ENCODE measurements at places on chromosomes 1 and 21. TPM values are rescaled to one million over a fixed set of nuclear protein-coding genes. Genes with fewer than 3 reads are reported as not detected.

KLHL20 gene
- total RNA-seq, result 29.9 TPM

TAL1 gene
- total RNA-seq, result not detected

CFAP74 gene
- not detected for total RNA-seq

CSMD2 gene
- total RNA-seq, result 0.87 TPM

PTGFRN gene
- 25.2 TPM for total RNA-seq

LRRC8B gene
- total RNA-seq, result 2.6 TPM

TLR5 gene
- total RNA-seq, result 2.4 TPM

CSDE1 gene
- 771 TPM for total RNA-seq

DNA sequence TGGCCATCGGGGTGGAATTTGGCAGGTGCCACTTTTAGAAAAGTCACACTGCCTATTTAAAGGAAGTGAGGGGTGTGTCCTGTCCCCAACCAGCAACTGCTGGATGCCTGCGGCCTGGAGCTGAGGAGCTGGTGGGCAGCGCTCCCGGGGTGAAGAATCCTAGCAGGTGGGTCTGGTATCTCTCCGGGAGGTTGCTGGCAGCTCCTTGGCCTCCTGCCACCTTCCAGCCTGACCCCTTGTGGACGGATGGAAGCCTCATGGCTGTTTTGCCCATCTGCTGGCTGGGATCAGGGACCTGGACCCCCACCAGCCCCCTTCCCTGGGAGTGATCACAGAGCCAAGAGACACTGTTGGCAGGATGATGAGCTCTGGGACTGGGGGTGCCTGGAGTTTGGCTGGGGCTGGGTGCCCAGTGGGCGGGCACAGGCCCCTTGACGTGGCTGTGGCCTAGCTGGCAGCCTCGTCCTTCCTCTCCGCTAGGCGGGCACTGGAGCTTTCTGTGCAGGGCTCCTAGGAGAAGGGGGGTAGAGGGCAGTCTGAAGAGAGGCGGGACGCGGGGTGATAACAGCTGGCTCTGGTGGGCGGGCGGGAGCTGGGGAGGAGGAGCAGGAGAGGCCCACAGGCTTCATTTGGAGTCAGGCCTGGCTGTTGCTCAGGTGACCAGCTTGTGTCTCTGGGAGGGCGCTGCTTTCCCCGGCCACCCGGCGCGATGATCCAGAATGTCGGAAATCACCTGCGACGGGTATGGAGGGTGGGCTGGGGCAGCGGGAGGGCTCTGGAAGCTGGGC lies at the start of gene ACOT11:
ACOT11 (plus strand) TSS at position 628 of the 788 bp plus-strand sequence; CDS start at position 710, 82 bp downstream.
- DNase-seq, result peak; percentile 43

GRCh38 chr1:77057994-77058585 lies 161.1 kb downstream of the PIGK start:
- DNase-seq, result no peak

DNA sequence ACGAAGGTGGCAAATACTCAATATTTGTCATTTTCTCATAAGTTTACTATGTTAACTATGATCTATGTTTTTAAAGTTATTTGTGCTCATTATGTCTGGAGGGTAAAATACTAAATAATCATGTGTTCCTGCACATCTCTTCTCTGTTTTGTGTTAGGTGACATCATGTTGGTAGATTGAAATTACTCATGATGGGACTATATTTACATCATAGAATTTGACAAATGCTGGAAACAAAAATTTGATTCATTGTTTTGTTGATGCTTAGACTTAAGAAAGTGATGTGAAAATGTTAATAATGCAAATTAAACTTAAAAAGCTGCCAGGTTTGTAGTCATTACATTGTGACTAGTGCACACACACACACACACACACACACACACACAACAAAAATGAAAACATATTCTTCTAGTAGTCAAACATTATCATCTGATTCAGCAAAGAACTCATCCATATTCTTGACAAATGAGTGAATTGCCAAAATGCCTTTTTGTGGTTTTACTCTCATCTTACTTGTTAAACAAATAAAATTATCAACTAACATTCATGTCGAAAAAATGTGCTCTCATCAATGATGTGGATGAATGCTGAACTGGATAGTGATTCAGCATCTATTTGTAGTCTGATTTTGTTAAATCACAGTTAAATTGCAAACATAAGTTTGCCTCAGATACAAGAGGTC lies 870.7 kb downstream of the BRINP3 start:
- no peak for DNase-seq

DNA sequence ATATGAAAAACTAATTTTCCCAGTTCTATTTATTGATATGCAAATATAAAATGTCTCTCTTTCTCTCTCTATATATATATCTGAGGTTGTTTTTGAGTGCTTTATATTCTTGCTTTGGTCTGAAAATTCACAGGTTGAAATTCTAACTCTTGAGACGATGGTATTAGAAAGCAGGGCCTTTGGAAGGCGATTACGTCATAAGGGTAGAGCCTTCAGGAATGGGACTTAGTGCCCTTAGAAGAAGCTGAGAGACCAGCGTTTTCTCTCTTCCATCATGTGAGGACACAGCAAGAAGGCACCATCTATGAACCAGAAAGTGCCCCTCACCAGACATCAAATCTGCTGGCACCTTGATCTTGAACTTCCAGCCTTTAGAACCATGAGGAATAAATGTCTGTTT lies 57.4 kb upstream of the PAXBP1 start:
- no peak for DNase-seq

DNA sequence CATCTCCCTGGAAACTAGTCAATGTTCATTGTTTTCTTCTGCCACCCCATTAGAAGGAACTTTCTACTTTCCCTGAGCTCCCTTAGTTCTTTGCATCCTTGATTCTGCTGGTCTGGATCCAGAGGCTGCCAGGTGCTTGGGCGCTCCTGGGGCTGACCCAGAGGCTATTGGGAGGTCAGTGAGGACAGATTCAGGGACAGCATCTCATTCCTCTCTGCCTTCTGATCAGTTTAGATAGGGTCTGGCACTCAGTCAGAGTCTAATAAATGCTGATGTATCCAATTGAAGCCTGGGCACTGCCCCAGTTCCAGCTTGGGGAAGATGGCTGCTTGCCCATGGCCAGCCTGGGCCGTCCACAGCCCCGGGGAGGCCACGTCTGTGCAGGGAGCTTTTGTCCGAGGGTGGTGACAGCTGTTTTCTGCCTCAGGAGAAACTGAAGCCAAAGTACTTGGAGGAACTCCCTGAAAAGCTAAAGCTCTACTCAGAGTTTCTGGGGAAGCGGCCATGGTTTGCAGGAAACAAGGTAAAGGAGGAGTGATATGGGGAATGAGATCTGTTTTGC lies 2.3 kb downstream of the GSTM1 start:
- DNase-seq, result no peak

DNA sequence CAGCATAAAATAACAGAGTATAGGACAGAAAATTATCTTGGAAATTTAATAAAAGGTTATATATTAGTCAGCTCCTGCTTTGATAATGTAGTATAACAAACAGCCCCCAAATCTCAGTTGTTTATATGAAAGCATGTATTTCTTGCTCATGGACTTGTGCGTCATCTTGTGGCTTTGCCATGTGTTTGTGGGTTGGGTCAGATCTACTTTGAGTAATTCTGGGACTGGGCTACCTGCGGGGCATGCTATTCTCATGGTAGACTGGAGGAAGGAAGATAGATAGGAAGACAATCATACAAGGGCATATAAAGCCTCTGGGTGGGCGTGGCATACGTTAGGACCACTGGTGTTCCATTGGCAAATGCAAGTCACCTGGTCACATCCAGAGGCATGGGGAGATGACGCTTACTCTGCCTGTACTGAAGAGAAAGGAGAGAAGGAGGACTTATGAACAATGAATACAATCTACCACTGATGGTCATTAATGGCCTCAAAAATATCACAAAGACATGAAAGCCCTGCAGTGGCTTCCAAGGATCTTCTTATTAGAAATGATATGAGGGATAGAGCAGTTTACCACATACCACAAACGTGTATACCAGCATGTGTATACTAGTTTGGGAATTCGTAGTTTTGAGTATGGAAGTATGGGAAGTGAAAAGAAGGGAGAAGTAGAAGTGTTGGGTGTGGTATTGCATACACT lies 267.0 kb downstream of the DISC1 start:
- DNase-seq, result no peak

GRCh38 chr1:170436928-170437327 lies 95.0 kb upstream of the GORAB start:
- DNase-seq, result no peak

DNA sequence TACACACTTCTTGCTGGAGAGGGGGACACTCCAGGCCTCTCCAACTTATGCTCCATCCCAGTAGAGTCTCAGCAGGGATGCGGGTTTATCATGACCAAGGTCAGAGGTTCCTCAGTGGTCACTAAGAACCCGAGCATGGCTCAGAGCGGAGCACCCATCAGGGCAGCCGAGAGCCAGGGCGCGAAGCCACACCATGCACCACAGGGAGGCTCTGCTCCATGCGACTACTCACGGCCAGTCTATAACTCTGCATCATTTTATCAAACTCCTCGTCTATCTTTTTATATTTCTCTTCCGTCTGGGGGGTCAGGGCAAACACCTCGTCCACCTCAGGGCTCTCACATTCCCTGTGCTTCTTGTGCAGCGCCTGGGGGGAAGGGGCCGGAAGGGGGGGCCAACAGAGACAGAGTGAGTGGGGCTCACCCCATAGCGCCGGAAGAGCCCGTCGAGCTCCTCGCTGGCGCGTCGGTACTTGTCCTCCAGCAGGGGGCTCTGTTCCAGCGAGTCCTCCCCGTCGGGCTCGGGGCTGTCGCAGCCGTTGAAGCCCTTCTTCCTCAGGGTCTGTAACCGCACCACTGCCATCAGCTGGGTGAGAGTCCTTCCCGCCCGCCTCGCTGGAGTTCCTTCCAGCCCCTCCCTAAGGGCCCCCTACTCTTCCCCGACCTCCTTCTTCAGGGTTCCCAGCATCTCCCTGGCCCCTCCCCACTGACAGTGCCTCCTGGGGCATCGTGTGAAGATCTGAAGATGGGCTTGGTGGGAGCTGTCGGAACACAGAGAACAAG lies 20.0 kb downstream of the MEF2D start:
- DNase-seq, result no peak

DNA sequence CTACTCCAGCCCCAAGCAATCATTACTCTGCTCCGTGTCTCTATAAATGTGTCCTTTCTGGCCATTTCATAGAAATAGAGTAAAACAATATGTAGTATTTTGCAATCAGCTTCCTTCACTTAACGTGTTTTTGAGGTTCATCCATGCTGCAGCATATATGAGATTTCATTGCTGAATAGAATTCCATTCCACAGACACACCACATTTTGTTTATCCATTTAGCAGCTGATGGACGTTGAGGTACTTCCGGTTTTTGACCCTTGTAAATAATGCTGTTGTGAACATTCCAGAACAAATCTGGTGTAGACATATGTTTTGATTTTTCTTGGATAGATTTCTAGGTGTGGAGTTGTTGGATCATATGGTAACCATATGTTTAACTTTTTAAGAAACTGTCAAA lies 30.7 kb downstream of the ADAM30 start:
- DNase-seq, result peak; percentile 33

GRCh38 chr1:208117409-208117808 lies 126.8 kb downstream of the PLXNA2 start:
- no peak for DNase-seq

GRCh38 chr1:234621657-234622335 lies 11.8 kb upstream of the IRF2BP2 start:
- DNase-seq, result no peak

DNA sequence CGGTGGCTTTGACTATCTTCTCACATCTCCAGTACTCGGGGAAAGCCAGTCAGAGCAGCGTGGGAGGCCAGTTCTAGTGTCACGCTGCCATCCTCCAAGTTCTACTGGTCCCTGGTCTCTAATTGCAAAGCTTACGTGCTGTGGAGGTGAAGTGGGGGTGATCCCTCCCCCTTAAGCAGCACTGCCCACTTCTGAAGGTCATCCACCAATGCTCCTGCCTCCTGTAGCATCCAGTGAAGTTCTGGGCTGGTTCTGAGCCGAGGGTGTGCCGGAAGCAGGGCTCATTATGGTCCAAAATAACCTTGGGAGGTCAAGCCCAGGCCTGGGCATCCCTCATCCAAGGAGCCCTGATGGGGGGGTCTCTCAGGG lies 95.0 kb downstream of the CD58 start:
- no peak for DNase-seq

GRCh38 chr1:18854331-18855025 lies 5.0 kb downstream of the TAS1R2 start:
- no peak for DNase-seq

DNA sequence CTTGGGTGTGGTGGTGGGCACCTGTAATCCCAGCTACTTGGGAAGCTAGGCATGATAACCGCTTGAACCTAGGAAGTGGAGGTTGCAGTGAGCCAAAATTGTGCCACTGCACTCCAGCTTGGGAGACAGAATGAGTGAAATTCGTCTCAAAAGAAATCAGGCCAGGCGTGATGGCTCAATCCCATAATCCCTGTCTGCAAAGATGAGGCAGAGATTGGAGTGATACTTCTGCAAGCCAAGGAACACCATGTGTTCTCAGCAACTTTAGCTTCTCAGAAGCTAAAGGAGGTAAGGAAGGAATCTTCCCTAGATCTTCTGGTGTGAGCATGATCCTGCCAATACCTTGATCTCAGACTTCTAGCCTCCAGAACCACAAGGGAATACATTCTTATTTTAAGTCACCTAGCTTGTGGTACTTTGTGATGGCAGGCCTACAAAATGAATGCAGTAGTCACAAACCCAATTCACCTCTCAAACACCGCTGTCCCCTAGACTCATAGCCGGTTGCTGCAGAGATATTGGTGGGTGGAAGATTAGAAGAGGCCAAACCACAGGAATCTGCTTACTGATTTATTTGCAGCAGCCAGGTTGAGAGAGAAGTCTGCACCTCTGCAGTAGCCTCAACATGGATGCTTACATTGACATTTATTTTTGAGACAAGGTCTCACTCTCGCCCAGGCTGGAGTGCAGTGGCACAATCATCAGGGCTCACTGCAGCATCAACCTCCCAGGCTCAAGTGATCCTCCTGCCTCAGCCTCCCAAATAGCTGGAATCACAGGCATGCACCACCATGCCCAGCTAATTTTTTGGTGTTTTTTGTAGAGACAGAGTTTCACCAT lies 18.6 kb downstream of the L1TD1 start:
- no peak for DNase-seq

DNA sequence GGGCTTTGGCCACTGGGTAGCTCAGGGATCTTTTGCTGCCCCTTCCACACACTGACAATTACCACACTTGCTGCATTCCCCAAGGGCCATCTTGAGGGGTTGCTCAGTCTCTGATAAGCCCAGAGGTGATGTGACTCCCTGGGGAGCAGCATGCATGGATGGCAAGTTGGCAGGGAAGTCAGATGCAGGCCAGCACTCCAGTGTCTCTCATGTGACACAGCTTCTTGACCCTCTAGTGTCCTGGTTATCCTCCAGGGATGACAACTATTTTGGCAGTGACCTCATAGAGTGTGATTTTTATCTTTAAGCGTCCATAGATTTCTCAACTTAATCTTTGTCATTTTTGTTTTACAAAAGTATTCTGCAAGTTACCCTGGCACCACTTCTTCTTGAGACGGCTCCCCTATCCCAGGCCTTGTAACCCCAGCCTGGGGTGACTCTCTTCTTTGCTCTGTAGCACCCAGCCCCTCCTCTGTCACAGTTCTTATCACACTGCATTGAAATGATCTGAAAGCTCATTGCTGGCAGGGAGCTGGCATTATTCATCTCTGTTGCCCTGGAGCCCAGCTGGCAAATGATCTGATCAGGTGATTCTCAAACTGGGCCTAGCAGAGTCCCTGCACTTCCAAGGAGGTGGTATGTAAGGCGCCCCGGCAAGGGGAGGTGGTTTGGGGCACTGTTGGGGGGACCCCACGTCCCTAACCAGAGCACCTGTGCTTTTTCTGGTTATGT lies 72.6 kb downstream of the TENT5C start:
- no peak for DNase-seq

- no peak for DNase-seq
Observed at GRCh38 chr1:10490286-10490970, 15.7 kb downstream of the PEX14 start.

GRCh38 chr1:154999571-155000410 lies 2.8 kb upstream of the ZBTB7B start:
- no peak for DNase-seq

All from SJSA1 (cell line).